ENCODE measurements at places on chromosomes 5 and 9.

- no peak for DNase-seq
Measured at GRCh38 chr5:96597438-96598020, 64.6 kb upstream of the CAST start.

GRCh38 chr5:132662925-132663770 is 5.2 kb downstream of the IL13 start:
- no peak for DNase-seq

GRCh38 chr5:134275822-134276221 is 49.9 kb upstream of the PPP2CA start:
- DNase-seq, result no peak

GRCh38 chr5:156835905-156836304 is 14.2 kb upstream of the PPP1R2B start:
- no peak for DNase-seq

DNA sequence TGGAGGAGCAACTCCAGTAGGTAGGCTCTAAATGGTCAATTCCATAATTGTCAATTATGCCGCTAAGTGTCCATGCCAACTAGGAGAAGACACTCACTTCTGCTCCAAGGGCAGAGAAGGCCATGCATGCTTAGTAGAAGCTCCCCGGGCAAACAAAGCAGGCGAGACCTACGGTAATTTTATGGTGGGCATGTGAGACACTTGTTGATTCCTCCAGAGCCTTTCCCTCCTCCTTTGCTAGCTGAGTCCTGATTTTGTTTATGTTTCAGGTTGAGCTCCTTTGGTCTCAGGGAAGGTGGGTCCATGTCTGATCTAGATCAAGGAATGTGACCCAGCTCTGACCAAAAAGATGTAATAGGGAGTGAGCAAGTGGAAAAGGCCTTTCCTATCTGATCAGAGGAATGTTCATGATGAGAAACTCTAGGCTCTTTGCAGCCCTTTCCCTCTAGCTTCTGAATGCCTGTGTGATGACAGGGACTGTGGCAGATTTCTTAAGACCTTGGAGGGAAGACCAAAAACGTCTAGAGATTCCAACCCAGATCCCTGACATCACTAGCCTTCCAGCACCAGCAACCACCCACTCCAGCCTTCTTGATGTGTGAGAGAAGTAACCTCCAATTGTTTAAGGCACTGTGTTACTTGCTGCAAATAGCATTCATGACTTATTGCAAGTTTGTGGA is 7.7 kb upstream of the CPEB4 start:
- DNase-seq, result no peak

GRCh38 chr9:107358986-107359385 is 75.9 kb downstream of the RAD23B start:
- no peak for DNase-seq

DNA sequence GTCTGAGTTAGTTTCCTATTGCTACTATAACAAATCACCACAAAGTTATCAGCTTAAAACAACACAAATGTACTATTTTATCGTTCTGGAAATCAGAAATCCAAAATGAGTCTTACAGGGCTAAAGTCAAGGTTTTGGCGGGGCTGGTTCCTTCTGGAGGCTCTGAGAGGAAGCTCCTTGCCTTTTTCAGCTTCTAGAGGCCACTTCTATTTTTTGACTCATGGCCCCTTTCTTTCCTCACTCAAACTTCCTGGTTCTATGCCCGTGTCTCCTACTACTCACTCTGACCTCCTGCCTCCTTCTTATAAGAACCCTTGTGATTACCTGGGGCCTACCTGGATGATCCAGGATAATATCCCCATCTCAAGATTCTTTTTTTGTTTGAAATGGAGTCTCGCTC is 48.2 kb downstream of the GABBR2 start:
- DNase-seq, result no peak

- DNase-seq, result no peak
Measured at GRCh38 chr5:141641634-141642267, 5.0 kb downstream of the RELL2 start.

DNA sequence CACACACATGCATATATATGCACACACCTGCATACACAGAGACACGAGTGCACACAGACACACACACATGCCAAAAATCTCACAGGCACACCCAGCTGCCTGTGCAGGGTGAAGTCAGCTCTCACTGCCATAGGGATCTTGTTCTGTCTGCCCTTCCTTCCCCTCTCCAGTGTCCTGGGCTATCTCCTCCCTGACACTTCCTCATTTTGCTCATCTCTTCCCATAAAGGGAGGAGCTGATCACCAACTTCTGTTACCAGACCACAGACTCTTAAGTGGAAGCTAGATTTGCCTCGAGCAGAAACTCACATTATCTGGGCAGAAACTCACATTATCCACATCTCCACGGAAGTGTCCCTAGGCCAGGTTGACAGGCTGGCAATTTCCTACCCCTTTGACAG is 28.7 kb downstream of the LCP2 start:
- DNase-seq, result no peak

GRCh38 chr9:98171176-98171925 is 21.1 kb downstream of the CORO2A start:
- DNase-seq, result no peak

DNA sequence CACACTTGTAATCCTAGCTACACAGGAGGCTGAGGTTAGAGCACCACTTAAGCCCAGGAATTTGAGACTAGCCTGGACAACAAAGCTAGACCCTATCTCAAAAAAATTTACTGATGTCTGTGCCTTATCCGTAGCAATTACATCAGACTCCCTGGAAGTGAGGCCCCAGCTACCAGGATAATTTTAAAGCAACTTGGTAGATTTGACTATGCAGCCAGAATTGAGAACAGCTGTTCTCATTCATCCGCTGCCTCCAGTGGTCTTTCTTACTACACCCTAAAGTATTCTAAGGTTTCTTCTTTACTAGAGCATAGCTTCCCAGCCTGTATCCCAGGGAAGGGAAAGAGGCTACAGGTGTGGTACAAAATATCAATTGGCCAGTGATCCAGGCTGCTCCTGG is 20.4 kb upstream of the C9orf152 start:
- DNase-seq, result no peak

- DNase-seq, result no peak
Measured at GRCh38 chr9:98007251-98007928, 24.2 kb downstream of the ANP32B start.

- DNase-seq, result no peak
Measured at GRCh38 chr5:105922574-105922973, 1748.2 kb downstream of the EFNA5 start.

GRCh38 chr5:107919361-107919760 is 248.6 kb upstream of the EFNA5 start:
- no peak for DNase-seq

DNA sequence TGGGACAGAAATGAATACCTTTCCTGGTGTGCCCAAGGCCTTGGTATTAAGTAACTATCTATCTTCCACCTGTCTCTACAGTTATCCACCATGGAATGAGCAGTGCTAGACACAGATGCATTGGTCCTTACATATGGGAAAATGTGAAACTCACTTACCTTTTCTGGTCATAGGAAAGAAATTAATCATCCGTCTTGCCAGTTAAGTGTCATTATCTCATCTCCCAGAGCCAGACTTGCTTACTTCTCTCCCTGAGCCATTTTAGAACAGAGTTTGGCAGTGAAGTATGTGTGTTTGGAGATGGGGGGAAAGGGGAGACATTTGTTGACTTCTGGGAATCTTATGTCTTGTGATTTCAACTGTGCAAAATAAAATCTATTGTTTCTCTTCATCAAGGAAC is 1211.0 kb upstream of the CDH6 start:
- no peak for DNase-seq

DNA sequence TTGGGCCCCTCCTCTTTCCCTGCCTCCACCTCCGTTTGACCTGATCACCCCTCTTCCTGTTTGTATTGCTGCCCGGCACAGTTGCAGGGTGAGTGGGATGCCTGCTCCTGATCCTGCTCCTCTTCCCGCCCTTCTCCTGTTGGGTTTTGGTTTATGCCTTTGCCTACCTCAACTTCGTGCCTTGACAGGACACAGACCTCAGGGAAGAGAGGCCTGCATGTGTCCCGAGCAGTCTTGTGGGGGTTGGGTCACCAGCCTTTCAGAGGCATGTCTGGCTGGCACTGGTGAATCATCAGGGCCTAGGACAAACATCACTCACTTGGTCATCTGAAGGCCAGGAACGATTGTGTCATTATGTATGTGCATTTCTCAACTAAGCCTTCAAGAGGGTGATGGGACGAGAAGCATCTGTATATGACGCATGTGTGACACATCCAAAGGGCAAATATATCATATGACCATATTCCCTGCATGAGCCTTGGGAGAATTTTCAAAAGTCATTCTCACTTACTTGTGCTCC is 56.9 kb downstream of the NPR3 start:
- DNase-seq, result no peak

DNA sequence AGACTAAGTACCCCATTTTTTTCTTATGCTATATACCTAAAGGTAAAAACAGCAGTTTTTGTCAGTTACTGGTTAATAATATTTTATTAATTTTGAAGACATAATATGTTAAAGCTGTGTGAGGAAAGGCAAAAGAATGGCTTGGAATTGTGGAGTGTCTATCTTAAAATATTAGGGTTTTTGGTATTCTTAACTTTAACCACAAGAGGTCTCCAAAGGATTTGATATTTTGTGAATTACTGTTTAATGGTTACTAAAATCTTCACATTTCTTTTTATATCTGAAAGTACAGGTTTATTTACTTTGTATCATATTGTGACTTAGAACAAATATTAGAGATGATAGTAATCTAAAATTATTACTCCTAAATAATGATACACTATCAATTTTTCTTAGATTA is 32.0 kb upstream of the DHFR start:
- DNase-seq, result no peak

DNA sequence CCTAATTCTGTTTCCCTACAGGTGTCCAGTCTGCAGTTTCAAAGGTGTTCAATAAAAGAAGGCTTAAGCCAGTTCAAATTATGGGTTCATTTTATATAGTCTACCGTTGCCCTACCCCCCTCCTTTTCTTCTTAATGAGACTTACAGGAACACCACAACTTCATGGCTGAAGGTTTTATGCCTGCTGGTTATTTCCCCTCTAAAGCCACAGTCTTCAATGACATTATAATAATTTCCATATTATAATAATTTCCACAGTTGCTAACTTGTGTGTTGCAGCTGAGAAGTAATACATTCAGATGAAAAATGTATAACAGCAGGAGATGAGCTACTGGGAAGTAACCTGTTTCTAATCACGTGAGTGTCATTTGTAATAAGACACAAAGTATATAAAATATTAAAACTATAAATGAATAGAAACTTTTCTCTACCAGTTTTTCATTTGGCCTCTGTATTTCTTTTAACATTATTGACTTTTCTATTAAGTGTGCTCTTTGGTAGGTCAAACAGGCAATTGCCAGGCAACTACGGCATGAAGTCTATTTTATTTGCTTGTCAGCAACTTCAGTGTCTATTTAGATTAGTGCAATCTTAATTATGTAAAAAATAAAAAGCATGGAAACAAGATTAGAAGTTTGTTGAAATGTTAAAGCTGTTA is 120.5 kb upstream of the HMHB1 start:
- no peak for DNase-seq

GRCh38 chr5:169083394-169084018 is 217.4 kb downstream of the SLIT3 start:
- DNase-seq, result no peak

DNA sequence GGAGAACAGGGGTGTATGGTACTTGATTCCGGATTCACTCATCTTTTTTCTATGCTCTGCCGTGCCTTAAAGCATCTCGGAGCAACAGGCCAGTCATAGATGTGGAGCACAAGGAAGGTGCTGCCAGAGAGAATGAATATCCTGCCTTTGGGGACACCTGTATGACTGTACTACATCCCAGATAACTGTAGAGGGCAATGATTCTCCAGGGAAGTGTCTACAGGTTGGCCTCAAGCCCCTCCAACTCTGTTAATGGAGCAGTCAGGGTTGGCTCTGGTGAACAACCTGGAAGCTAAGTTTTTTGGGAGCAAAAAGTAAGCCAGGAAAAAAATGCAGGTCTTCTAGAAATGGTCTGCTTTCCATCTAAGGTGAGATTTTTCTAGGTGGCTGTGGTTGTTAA is 71.0 kb downstream of the NREP start:
- no peak for DNase-seq

DNA sequence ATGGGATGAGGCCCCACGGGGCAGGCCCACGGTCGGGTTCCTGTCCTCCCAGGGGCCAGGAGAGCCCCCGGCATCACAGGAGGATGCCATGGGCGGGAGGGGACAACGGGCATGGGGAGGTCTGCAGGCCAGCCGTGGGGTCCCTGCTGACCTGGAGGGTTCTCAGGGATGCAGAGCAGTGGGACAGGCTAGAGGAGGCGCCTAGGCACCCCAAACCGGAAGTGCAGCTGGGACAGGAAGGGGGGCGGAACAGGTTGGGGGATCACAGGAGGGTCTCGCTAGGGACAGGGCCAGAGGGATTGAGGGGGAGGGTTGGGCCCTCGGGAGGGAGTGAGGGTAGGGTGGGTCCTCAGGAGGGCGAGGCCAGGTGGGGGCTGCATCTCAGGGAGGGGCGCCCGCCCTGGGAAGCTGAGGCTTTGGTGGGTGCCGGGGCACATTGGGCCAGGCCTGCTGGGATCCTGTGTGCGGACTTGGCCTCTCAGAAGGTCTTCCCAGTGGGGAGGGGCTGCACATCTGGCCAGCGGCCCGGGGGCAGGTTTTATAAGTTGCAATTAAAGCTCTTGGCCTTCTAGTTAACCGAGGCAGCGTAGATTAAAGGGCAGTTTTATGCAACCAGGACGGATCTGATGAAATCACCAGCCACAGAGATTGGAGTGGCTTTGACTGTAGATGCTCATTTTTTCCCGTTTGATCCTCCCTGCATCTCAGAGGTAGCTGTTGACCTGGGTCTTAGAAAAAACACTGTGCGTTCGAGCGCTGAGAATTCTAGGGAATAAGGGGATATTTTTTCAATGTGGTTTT is 20.1 kb downstream of the NKD2 start:
- DNase-seq, result no peak

DNA sequence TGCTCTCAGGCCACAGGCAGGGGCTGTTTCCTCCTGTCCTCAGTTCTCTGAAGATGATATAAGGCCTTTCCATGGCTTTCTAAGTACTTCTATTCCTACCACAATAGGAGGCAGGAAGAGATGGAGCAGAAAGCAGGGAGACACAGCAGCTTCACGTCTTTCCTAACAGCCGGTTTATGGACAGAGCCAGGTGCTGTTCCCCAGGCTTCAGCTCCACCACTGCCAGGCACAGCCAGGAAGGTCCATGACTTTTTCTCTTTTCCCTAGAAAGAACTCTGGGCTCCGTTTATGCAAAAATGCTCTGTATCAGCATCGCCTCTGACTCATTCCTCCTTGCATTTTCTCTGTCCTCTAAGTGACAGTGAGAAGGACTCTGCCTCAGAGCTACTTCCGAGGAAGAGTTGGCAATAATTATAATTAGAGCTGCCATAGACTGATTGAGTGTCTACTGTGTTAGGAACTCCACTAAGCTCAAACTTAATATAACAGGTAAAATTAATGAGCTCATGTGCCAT is 478.5 kb downstream of the RASEF start:
- DNase-seq, result no peak

GRCh38 chr5:113181853-113182490 is 205.4 kb downstream of the DCP2 start:
- no peak for DNase-seq

Data from stimulated activated CD4-positive, alpha-beta T cell treated with anti-CD3 and anti-CD28 coated beads, Interleukin-4, amount 100 ng/mL, for 4 hours (primary cell).